ENCODE measurements at places on chromosomes 5 and 9.

DNA sequence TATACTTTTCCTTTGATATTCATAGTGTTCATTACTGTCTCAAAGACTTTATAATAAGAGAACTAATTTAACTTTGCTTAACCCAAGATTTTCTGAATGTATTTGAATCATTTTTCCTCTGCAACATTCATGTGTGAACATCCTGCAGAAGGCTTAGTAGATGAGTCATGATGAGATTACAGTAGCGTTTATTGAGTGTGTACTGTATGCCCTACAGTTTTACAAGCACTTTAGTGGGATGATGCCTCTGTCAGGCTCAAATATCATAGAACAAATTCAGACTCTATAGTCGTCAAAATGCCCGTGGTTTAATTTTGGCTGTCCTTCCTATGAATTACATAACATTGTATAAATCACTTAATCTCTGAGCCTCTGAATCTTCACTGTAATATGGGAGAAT, 41.2 kb downstream of the FYB1 start:
- peak; percentile 52 for DNase-seq

DNA sequence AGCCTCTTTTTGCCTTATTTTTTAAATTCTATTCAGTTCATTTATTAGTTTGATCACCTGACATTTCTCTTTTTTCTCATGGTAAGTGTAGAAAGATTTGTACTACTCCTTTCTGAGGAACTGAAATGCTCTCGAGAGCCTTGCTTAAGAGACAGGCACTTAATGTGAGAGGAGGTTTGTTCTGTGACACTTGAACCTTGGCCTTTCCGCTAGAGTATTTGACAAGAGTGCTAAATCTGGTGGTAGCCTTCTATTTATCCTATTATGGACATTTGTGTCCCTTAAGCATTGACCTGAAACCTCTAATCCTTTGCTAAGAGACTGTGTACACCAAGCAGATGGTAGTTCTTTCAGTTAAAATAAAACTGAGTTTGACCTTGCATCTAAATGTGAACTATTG, 805.0 kb upstream of the PTPRD start:
- DNase-seq, result no peak

GRCh38 chr9:33472881-33473615, 676 bp downstream of the NOL6 start:
- DNase-seq, result no peak

DNA sequence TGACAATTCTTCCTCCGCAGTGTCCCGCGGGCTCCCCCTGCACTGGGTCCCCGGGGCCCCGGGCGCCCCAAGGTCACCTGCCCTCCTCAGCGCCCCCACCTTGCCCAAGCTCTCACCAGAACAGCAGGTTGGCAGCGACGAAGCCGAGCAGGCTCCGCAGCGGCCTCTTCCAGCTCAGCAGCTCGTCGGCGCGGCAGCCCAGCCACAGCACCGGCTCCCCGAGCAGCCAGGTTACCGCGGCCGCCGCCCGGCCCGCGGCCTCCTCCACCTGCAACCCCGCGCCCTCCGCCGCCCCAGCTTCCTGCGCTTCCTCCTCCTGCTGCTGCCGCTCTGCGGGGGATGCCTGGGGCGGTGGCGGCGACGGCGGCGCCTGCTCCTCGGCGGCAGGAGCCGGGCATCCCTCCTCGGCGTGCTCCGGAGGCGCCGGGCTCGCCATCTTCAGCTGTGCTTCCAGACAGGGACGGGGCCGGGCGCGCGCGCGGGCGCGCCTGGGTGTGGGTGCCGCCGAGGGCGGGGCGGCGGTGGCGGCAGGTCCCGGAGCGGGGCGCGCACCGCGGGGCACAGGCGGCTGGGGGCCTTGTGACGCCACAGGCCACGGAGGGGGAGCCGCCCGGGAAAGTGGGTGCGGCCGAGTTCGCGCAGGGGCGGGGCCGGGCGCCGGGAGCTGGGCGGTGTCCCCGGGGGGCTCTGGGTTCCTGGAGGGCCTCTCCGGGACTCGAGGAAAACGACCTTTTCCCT, at the start of gene RETREG1:
RETREG1 (minus strand) TSS at position 462 of the 738 bp plus-strand sequence; CDS start at position 436, 26 bp downstream.
- peak; percentile 2 for DNase-seq

- DNase-seq, result no peak
Measured at GRCh38 chr5:15558681-15559080, 58.7 kb downstream of the FBXL7 start.

- no peak for DNase-seq
Measured at GRCh38 chr9:7970681-7971330, 171.2 kb upstream of the DMAC1 start.

Measured in NCI-H226 (cell line).